ENCODE measurements at places on chromosomes 13 and 19.

GRCh38 chr19:42316223-42317211, 3.4 kb downstream of the TMEM145 start:
- DNase-seq, result no peak

GRCh38 chr13:79451500-79451962, 29.4 kb upstream of the NDFIP2 start:
- DNase-seq, result no peak

GRCh38 chr19:38247126-38247525, 9.0 kb downstream of the PPP1R14A start:
- DNase-seq, result no peak

DNA sequence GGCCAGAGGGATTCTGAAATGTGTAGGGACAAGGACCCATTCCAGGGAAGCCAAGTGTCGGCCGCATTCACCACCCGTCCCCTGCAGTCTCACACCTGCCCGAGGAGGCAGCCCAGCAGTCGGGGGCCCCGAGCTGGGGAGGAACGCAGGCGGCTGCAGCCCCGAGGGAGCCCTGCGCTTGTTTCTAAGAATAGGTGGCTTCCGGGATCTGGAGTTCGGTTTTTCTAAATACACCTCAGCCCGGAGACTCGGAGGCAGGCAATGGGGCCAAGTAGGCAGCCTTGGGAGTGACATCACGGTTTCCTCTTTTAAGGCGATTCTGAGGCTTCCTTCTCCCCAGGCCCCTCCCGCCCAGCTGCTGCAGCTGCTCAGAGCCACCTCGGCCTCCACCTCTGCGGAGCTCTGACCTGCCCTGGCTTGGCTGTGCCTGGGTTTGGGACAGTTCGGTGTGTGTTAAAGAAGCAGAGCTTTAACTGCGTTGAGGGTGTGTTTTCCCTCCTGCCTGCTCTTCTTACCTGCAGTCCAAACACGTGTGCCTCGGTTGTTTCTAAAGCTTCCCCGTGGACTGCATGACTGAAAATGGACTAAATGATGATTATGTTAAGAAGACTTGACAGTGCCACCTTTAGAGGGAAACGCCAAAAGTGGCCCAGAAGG, 80.5 kb downstream of the COL4A2 start:
- DNase-seq, result no peak

GRCh38 chr13:90455823-90456222, 891.7 kb upstream of the MIR17HG start:
- DNase-seq, result no peak

DNA sequence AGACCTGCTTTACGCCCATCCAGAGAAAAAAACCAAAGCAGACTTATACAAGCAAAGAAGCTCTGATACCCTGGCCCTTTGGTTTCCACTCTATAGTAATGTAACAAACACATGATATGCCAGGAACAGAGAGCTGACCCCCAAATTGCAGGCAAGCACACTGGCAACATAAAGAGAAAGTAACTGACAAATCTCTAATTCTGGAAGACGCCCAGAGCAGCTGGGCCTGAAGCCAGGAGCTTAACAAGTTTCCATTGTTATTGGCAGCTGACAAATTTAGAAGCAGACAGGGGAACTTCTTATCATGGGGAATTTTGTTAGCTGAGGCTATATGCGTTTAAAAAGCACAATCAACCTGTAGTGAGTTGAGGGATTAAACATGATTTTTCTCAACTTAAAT, 158.0 kb downstream of the DLEU7 start:
- peak; percentile 16 for DNase-seq

DNA sequence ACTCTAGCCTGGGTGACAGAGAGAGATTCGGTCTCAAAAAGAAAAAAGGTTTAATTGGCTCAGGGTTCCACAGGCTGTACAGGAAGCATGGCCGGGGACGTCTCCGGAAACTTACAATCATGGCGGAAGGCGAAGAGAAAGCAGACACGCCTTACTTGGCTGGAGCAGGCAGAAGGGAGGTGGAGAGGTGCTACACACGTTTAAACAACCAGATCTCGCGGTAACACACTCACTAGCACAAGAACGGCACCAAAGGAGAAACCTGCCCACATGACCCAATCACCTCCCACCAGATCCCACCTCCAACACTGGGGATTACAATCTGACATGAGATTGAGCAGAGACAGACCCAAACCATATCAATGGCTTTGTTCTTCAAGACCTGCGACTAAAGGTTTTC, 12.8 kb downstream of the CASP14 start:
- no peak for DNase-seq

DNA sequence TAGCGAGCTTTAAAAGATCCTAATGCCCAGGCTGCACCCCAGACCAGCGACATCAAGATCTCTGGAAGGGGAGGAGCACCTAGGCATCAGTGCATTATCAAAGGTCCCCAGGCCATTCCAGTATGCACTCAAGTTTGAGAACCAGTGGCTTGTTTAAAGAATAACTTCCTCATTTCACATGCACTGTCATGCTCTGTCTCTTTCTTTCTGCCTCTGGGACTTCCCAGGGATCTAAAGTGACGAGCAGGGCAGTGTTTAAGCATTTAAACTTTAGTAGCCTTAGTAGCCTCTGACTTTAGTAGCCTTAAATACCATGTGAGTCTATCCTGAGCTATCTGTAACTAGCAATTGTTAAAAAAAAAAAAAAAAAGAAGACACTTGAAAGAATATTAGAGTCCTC, 8.9 kb upstream of the FARP1 start:
- no peak for DNase-seq

GRCh38 chr13:43127103-43127798, 103.9 kb downstream of the DNAJC15 start:
- DNase-seq, result no peak

DNA sequence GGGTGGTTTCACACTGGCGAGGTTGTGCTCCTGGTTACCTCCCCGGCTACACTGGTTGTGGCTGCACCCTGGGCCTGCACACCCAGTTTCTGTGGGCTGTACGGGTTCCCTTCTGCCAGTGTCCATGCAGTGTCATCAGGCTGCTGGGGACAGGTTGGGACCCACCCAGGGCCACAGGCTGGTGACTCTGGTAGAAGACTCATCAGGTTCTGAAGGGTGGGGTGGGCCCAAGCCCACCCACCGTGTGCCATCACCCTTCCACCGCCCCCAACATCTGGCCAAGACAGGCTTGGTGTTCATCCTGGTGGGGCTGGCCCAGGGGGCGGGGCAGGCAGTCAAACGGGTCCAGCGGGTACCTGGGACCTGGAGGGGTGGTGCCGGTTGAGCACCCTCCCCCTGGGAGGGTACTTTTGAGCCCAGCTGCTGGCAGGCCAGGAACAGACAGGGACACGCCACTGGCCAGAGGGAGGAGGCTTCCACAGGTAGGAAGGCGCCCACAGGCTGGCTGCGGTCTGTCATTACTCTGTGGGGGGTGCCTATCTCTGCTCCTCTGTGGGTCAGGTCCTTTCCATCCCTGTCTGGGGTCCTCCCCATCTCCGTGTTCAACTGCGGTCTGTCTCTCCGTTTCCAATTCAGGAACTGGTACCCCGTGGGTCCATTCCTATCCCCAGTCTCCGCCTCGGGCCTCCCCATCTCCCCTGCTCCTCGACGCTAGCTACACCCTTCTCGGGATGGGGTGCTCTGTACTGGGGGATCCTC, at the start of gene RNF225:
RNF225 (plus strand) TSS at position 437 of the 759 bp plus-strand sequence. CDS start 434 bp downstream, outside the sequence.
- no peak for DNase-seq

DNA sequence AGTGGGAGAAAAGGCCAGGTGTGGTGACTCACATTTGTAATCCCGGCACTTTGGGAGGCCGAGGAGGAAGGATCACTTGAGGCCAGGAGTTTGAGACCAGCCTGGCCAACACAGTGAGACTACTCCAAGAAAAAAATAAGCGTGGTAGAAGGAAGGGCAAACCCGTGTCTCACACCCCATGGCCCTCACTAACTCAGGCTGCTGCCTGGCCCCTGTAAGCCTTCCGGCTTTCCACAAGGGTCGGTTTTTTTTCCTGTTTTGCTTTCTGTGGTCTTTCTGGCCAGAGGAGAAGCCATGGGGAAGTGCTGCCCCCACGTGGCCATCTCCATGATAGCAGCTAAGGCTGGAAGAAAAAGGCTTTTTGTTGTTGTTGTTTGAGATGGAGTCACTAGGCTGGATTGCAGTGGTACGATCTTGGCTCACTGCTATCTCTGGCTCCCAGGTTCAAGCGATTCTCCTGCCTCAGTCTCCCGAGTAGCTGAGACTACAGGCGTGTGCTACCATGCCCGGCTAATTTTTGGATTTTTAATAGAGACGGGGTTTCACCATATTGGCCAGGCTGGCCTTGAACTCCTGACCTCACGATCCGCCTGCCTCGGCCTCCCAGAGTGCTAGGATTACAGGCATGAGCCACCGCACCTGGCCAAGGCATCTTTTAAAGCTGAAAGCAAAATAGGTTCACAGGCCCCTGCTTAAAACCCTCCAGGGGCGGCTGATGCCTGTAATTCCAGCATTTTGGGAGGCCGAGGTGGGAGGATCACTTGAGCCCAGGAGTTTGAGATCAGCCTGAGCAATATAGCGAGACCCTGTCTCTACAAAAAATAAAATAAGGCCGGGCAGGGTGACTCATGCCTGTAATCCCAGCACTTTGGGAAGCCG, 7.5 kb upstream of the ARHGEF18 start:
- DNase-seq, result peak; percentile 64

- DNase-seq, result peak; percentile 74
These were observed 73.8 kb downstream of the MAP4K1 start for GRCh38 chr19:38543807-38544568.

GRCh38 chr13:23354520-23354919, 79.0 kb downstream of the SACS start:
- no peak for DNase-seq

DNA sequence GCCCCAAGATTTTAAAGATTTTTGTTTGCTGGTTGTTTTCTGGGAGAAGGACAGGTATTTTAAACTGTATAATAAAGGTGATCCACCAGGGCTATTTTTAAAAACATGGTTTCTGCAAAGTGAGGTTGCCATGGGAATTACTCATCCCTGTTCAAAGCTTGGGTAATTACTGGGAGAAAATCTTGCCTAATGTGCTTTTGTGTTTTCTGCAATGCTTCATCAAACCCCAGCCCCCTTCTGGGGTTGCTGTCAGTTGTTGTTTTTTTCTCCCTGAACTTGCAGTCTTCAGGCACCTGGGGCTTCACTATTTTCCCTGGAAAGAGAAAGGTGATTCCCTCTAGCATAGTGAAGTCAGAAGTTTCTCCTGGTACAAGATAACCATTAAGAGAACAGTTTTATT, 277.2 kb downstream of the NALCN start:
- DNase-seq, result no peak

DNA sequence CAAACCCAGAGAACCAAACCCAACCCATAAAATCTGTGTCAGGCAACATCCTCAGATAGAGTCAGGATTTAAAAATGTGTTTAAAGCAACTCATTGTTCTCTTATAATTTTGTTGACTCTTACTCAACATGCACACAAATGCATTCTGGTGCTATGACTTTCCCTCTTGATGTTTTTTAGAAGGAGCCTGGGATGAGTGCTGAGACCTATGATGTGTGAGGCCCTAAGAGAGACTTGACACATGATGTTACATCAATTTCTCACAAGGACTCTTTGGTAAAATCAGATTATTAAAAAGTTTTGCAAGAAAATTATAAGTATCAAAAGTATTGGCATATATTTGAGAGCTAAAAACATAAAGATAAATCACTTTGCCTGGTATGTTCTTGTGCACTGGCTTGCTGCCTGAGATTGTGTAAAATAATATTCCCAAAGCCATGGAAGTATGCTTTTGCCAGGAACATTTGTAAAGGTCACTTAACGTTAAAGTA, 173.9 kb downstream of the DCLK1 start:
- DNase-seq, result no peak
